Dermis blood vessel endothelial cell (primary cell): ENCODE measurements at places on chromosomes 2 and 18.

DNA sequence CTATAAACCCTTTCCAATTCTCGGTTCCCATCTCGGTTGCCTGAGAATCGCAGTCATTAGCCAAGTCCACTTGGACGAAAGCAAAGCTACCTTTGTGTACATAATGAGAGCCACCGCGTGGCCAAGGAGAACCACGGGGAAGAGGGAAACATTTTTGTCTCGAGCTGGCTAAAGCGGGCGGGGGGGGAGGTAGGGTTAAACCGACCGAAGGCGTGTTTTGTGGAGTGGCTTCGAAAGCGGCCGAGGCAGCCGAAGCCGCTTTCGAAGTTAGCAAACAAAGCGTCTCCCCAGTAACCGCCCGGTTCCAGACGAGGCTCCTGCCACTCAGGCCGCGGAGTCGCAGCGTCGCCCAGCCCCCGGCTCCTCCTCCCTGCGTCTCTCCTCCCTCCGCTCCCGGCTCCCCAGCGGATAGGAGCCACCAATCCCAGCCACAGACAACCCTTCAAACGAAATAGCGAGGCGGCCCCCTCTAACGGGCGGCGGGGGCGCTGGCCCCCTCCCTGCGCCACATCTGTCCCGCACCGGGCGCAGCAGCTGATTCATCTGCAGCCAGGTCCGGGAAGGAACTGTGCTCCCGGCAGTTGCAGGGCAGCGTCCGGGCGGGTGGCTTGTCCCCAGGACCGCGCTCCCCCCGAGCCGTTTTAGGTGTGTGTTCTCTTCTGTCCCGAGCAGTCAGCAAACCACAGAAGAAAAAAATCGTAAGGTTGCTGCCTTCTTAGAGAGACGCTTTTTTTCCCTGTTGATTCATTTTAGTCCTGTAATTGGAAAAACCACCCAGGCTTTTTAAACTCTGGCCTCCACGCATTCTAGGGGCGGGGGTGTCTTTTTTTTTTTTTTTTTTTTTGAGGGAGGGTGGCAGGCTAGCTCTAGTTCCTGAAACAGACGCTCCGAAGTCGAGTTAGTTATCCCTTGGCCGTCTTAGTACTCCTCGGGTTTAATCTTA, 1.8 kb upstream of the TGIF1 start:
- peak; percentile 97 for DNase-seq

- DNase-seq, result no peak
These were observed 35.1 kb downstream of the CABYR start for GRCh38 chr18:24173997-24174396.

GRCh38 chr2:228048838-228049490, 132.5 kb downstream of the SPHKAP start:
- peak; percentile 33 for DNase-seq

- DNase-seq, result peak; percentile 43
These were observed 2.1 kb downstream of the CTDP1 start for GRCh38 chr18:79681484-79682387.
